Central memory CD8-positive, alpha-beta T cell (primary cell): ENCODE measurements at places on chromosomes 1 and 21.

GRCh38 chr1:64925594-64925993 lies 40.8 kb downstream of the JAK1 start:
- no peak overlapping the region for H3K4me3 ChIP-seq
- H3K27ac ChIP-seq = peak overlapping the region; percentile 57
- peaks cover 30% of the 10 kb centered on the region for H3K36me3 ChIP-seq
- DNase-seq = no peak

- no peak overlapping the region for H3K4me3 ChIP-seq
- H3K36me3 ChIP-seq = peaks cover 27% of the 10 kb centered on the region
- DNase-seq = no peak
Measured at GRCh38 chr1:109927911-109928321, 17.3 kb downstream of the CSF1 start.

DNA sequence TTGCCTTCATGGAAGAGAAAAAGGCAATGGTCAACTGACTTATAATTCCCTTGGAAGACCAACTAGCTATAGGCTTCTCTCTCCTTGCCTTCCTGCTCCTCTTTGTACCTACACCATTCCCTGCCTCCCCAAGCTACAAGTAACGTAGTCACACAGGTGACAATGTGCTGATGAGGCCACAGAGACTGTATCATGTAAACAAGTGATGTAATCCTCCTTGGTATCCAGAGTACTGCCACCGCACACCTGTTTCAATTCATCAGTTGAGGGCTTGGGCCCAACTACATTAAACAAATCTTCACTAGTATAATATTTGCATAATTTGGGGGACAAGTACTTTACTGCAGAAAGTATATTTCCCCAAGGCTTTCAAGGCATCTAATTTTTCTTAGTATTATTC lies 76.4 kb upstream of the SCYL3 start:
- H3K4me3 ChIP-seq = no peak overlapping the region
- no peaks in the 10 kb centered on the region for H3K27me3 ChIP-seq
- peaks cover 4% of the 10 kb centered on the region for H3K36me3 ChIP-seq
- H3K27ac ChIP-seq = no peak overlapping the region
- no peaks in the 10 kb centered on the region for H3K4me1 ChIP-seq

DNA sequence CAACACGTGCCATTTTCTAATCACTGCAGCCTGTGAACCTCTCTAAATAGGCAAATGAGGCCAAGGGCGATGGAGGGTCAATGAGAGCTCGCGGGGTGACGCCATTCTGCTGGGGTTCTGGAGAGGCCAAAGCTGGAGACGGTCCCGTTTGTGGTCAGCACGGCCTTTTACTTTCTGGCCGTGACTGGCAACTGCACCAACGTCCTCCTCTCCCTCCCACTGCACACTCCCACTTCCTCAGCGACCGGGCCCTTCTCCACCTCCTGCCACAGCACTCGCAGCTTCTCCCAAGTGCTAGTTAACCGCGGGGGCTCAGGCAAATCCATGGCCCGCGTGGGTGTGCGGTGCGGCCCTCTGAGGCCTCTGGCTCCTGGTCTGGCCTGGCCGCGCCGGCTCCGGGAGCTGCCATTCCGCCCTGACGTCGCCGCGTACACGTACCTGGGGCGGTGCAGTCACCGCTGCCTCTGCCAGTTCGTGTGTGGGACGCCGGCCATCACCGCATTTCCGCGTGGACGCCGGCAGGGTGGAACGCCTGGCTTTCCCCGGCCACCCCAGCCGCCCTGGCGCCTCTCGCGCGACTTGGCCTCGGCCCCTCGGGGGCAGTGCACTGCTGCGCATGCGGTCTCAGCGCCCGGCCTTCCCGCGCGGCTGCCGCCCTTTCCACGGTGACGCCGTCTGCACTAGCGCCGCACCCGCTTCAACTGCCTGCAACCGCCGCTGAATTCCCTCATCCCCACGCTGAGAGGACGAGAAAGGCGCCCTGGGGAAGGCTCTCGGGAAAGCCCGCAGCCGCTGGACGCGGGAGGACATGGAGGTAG lies 18.2 kb downstream of the OR2C3 start:
- no peak for DNase-seq
- H3K27ac ChIP-seq = no peak overlapping the region
- peaks cover 32% of the 10 kb centered on the region for H3K27me3 ChIP-seq
- no peaks in the 10 kb centered on the region for H3K36me3 ChIP-seq

DNA sequence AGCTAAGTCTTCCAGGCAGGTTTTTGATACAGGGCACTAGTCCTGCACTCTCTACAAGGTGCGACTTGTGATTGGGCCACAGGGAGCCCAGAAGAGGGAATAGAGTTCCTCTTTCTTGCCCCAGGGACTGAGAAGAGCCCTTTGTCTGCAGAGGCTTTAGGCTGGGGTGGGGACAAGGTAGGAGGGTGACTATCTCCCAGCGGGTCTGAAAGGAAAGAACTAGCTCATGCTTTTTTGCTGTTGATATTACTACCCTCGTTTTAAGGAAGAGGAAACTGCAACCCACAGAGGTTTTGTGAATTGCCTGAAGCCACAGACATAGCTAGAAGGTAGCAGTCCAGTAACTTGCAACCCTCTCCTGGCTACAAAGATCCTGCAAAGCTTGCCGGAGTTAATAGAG lies 615.2 kb downstream of the MATN1 start:
- no peak for DNase-seq
- H3K27me3 ChIP-seq = peaks cover 74% of the 10 kb centered on the region
- H3K27ac ChIP-seq = no peak overlapping the region
- no peaks in the 10 kb centered on the region for H3K4me1 ChIP-seq
- H3K4me3 ChIP-seq = no peak overlapping the region
- H3K36me3 ChIP-seq = peaks cover 1% of the 10 kb centered on the region

DNA sequence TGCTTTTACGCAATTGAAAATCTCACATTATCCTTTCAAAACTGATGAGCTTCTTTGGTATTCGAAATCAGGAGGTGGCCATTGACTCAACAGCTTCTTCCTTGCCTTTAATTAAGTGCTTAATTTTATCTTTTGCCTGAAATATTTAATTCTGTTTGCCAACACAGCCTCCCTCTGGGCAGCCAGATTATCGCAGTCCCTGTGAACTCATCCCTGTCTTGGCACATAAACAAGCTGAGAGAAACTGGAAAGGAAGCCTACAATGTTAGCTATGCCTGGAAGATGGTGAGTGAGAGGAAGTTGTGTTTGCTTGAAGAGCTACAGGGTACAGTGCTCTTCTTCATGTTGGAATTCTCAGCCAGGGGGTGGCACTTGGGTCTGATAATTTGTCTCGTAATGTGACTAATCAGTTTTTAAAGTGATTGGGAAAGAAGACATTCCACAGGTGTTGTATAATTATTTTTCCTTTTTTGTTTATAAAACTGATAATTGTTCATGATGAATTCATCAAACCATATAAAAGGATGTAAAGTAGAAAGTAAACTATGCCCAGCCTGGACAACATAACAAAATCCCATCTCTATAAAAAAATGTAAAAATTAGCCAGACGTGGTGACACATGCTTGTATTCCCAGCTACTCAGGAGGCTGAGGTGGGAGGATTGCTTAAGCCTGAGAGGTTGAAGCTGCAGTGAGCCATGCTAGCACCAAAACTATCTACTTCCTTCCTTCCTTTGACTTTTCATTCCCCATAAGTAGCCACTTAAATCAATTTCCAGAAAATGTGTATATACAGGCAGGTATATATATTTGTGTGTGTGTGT lies 90.1 kb upstream of the RAVER2 start:
- H3K36me3 ChIP-seq = peaks cover 1% of the 10 kb centered on the region
- H3K4me3 ChIP-seq = no peak overlapping the region
- peaks cover 93% of the 10 kb centered on the region for H3K27me3 ChIP-seq

- no peaks in the 10 kb centered on the region for H3K27me3 ChIP-seq
- H3K36me3 ChIP-seq = peaks cover 4% of the 10 kb centered on the region
- no peak overlapping the region for H3K27ac ChIP-seq
- no peak for DNase-seq
- no peaks in the 10 kb centered on the region for H3K4me1 ChIP-seq
Measured at GRCh38 chr21:45523411-45524101, 18.7 kb downstream of the SLC19A1 start.

DNA sequence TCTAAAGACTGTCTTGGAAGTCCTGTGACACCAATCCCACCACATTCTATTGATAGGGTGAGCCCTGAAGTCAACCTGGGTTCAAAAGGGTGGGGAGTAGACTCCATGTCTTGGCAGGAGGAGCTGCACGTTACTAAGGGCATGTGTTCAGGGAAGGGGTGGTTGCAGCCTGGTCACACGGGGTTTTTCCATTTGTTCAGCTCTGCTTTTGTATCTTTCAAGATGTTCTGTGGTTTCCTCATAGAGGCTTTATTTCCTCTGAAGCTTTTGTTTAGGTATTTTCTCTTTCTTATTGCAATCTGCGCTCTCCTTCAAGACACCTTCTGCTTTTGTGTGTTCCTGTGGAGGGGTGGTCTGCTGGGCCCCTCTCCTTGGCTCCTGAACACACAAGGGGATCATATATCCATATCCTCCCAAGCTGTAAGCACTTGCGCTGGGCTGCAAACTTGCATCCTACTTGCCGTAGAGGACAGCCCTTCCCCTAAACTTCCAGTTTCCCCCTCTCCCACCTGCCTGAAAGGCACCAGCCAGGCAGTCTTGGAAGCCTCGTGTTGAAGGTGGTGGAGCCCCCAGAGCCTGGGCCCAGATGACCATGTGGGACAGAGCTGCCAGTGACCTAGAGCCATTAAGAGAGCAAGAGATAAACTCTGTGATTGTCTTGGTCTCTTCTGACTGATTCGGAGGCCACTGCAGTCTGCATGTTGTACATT lies 62.5 kb upstream of the TRAPPC10 start:
- H3K36me3 ChIP-seq = peaks cover 8% of the 10 kb centered on the region
- peaks cover 17% of the 10 kb centered on the region for H3K4me1 ChIP-seq
- no peaks in the 10 kb centered on the region for H3K27me3 ChIP-seq
- no peak for DNase-seq
- no peak overlapping the region for H3K4me3 ChIP-seq
- no peak overlapping the region for H3K27ac ChIP-seq

DNA sequence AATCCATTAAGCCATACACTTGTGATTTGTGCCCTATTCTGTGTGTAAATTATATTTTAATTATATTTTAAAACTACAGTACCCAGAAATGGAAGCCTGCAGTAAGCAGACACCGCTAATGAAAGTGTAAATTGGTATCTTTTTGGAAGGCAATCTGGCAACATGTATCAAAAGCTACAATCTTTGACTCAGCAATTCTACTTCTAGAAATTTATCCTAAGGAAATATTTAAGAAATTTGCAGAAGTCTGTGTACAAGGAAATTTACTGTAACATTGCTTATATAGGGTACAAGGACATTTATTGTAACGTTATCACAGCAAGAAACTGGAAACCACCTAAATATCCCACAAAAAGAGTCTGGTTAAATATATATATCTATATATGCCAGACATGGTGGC lies 14.6 kb upstream of the ZMYM4 start:
- DNase-seq = no peak
- no peaks in the 10 kb centered on the region for H3K36me3 ChIP-seq
- peaks cover 43% of the 10 kb centered on the region for H3K27me3 ChIP-seq
- H3K27ac ChIP-seq = no peak overlapping the region

DNA sequence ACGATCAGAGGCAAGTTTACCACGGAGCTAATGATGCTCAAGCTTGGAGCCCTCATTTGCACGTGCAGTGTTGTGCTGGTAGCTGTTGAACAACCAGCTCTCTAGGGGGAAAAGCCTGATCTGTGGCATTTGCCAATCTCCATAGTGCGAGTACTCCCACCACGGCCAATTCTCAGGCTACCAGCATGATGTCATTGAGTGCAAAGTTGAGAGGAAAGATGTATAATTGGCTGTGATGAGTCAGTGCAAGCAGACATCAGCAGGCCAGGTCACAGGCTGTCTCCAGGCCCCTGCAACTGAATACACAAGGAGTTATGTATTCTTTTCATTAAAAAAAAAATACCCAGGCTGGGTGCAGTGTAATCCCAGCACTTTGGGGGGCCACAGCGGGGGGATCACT lies 233.1 kb upstream of the VAMP3 start:
- H3K36me3 ChIP-seq = no peaks in the 10 kb centered on the region
- H3K4me3 ChIP-seq = no peak overlapping the region
- no peak for DNase-seq
- peaks cover 30% of the 10 kb centered on the region for H3K27me3 ChIP-seq
- no peaks in the 10 kb centered on the region for H3K4me1 ChIP-seq

DNA sequence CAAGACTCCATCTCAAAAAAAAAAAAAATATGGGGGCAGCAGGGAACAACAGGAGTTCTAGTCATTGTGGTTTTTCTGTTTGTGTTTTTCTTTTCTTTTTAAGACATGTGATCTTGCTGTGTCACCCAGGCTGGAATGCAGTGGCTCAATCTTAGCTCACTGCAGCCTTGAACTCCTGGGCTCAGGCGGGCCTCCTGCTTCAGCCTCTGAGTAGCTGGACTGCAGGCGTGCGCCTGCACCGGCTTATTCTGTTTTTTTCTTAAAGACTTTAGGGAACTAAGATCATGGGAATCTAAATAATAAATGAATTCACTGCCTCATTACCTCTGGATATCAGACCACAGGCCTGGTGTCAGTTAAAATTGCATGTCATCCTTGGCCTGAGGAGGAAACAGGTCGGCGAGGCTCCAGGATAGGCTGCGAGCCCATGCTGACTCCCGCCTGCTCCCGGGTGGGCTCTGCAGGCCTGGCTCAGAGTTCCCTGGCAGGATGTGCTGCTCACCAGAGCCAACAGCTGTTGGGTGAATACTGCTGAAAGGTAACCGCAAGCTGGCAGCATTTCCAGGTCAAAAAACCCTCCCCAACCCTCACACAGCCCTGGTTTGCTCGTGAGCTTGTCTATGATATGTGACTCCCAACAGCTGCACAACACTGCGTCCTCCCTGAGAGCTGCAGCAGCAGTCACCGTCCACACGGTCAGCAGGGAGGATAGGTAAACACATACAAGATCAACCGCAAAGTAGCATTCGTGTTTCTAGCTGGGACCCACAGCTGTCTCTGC lies 58.1 kb downstream of the SCCPDH start:
- no peak overlapping the region for H3K4me3 ChIP-seq
- H3K4me1 ChIP-seq = peaks cover 5% of the 10 kb centered on the region
- DNase-seq = no peak
- H3K27me3 ChIP-seq = no peaks in the 10 kb centered on the region
- H3K36me3 ChIP-seq = no peaks in the 10 kb centered on the region

DNA sequence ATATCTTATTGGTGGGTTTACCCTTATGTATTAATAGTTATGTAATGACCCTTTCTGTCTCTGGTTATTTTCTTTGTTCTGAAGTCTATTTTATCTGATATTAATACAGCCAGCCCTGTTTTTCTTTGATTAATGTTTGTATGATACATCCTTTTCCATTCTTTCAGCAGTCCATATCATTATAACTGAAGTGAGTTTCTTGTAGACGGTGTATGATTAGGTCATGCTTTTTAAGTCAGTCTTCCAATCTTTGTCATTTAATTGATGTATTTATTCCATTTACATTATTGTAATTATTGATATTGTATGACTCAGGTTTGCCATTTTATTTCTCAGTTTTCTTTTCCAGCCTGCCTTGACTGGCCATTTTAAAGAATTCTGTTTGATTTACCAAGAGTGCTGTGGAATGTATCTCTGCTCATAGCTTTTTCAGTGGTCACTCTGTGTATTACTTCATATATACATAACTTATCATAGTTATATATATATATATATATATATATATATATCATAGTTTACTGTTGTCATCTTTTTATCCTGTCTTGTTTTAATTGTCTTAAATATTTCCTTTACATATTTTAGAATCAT lies 10.5 kb downstream of the RAB4A start:
- peaks cover 52% of the 10 kb centered on the region for H3K4me1 ChIP-seq
- H3K4me3 ChIP-seq = no peak overlapping the region
- H3K27me3 ChIP-seq = no peaks in the 10 kb centered on the region
- no peak for DNase-seq
- peaks cover 3% of the 10 kb centered on the region for H3K36me3 ChIP-seq
